NCI-H187 treated with DMSO at 0.1 percent for 48 hours (cell line): ENCODE measurements at places on chromosomes 12 and 14.

DNA sequence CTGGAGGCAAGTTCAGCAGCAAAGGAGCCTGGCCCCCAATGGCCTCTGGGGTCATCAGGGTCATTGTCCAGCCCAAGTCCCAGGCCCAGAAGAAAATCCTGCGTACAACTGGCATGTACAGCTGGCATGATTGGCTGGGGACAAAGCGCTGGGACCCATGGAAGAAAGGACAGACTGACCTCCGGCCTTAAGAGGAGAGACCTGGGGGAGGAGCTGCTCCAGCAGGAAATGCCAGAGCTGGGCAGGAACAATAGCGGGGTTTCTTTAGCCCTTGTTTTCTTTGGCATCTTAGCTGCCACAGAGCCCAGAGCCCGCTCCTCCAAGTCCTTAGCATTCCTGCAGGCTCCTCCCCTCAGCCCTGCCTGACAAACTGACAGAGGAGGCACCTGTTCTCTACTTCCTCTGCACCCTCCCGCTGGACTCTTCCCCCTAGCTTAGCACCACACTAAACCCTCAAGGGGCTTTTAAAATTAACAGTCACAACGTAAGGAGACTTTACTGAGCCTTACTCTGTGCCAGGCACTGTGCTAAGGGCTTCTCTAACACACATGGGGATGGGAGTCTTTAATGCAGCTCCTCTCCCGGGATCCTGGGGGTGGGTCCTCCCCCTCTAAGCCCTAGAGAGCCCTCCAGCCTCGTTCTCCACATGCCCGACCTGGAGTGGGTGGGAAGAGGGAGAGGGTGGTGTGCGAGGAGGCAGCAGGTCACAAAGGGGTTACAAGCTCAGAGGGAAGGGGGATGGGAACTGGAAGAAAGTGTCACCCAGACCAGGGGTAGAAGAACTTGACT is 1.8 kb upstream of the AQP5 start:
- DNase-seq: no peak

DNA sequence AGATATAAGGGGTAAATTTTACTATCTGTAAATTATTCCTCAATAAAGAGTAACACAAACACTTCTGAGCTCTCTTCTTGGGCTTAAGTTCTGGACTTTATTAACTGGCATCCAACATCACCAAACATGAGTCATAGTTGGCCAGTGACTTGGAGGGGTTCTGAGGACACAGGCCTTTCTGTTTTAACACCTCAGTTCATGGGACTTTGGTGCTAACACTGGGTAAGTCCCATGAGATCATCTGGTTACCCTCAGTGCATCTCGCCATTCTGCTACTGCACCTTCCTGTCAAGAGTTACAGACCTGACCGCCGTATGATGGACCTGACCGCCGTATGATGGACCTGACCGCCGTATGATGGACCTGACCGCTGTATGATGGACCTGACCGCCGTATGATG is 9.9 kb downstream of the SLC15A4 start:
- no peak for DNase-seq

- no peak for DNase-seq
Measured at GRCh38 chr12:49188201-49188915, 522 bp downstream of the TUBA1A start.

GRCh38 chr12:50104417-50105366 is 884 bp downstream of the GPD1 start:
- DNase-seq: no peak

DNA sequence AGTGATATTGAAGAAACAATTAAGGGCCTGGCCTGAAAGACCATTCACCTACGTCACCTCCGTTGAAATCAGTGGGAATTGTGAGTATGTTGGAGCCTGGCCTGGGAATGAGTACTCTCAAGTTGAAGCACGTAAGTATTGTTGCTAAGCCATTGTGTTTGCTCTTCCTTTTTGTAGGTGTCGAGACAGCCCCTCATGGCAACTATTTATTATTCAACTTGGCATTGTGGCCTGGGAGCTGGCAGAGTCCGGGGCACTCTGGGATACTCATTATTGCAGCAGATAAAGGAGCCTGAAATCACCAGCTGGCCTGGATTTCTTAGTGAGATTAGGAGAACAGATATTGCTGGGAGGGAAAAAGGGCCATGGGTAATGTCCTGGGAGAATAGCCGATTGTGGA is 147.4 kb downstream of the C12orf75 start:
- no peak for DNase-seq

DNA sequence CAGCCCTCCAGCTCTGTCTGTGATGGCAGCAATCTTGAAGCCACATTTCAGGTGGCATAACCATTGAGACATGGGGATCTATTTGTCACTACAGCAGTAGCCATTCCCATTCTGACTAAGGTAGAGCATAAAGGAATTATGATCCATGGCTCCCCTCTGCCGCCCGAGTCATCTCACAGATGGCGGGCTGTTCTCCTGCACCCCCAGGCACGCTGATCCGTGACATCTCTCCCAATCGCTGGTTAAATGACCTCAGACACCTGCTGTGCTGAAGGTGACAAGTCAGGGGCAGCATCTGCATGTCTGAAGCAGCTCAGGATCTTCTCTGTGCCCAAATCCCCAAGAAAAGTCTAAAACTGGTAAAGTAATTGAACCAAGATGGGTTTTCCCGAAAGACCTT is 124.3 kb downstream of the ZFP36L1 start:
- no peak for DNase-seq

- DNase-seq: no peak
Measured at GRCh38 chr12:113366827-113367226, 8.4 kb downstream of the PLBD2 start.

DNA sequence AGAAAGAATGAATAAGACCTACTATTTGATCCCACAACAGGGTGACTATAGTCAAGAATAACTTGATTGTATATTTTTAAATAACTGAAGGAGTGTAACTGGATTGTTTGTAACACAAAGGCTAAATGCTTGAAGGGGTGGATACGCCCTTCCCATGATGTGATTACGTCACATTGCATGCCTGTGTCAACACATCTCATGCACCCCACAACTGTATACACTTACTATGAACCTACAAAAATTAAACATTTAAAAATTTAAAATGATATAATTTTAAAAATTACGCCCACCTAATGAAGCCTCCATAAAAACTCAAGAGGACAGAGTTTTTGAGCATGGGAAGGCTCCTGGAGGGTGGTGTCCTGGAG is 94.5 kb downstream of the SCARB1 start:
- no peak for DNase-seq

DNA sequence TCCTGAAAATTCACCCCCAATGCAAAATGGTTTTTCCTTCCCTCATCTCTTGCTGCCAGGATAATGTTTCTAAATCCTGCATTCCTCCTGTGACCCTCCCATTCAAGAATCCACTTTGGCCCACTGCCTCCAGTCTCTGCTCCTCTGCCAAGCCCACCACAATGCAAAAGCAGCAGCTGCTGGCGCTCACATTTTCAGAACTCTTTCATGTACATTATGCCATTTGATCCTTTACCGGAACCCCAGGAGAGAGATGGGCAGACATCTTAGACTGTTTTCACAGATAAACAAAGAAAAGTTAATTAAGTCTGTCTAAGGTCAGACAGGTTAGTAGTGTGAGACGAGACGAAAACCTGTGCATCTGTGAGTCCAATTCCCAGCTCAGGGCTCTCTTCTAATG is 12.9 kb downstream of the LRIG3 start:
- no peak for DNase-seq

- no peak for DNase-seq
Measured at GRCh38 chr14:82029038-82029437, 495.4 kb upstream of the SEL1L start.

- DNase-seq: no peak
Measured at GRCh38 chr14:71754422-71755095, 177.7 kb upstream of the RGS6 start.

DNA sequence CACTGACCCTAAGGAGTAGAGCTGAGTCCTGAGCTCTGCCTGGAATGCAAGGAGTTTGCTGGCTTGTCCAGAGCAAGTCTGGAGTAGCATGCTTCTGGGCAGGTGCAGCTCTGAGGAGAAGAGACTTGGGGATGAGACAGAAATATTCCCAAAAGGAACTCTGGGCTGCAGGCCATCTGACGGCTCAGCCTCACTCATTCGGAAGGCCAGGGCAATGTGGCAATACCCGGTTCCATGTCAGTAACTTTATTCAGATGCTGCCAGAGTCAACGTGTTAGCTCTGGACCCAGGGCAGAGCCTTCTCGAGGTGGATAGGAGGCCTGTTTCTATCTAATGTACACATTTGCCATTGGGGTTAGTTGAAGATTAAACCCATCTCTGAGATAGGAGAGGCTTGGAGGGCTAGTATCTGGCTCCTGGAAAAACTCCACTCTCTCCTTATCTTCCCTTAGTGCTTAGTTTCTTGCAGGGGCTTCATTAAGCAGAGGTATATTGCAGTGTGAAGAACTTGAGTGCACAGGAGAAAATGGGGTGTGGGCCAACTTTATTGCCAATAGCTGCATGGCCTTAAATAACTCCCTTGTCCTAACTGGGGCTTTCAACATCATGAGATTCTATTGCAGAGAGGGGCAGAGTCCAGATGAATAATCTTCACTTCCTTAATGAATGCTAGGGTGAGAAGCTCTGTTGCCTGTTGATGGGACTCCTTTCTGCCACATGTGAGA is 65.6 kb downstream of the NTF3 start:
- no peak for DNase-seq

- DNase-seq: no peak
Measured at GRCh38 chr14:33602396-33602795, 348.5 kb downstream of the EGLN3 start.
